ENCODE measurements at places on chromosomes 16 and 17. TPM values are rescaled to one million over a fixed set of nuclear protein-coding genes. Genes with fewer than 3 reads are reported as not detected.

COX11 gene
- total RNA-seq = 145 TPM

DNAI2 gene
- not detected for total RNA-seq

SKAP1 gene
- total RNA-seq = not detected

DNA sequence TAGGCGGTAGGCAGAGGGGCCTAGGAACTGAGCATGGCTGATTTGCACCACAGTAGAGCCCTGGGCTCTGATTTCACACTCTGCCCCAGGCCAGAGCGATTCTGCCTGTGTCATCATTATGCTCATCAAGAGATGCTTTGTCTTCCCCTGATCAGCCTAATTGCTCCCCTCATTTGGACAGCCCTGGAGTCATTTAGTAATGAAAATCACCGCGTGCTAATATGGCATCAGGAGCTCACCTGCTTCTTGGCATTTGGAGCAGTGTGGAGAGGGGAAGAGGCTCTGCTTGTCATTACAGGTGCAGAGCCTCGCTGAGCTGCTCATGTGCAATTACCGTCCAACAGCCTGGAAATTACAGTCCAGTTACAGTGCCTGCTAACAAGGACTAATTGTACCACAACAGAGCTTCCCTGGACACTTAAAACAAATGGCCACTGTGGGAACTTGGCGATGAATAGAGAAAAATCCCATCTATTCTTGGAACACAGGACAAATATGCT lies 157.1 kb upstream of the WSCD1 start:
- DNase-seq = no peak

- DNase-seq = no peak
Measured at GRCh38 chr16:27721531-27722181, 171.7 kb downstream of the KATNIP start.

PYCARD gene
- 81.8 TPM for total RNA-seq

GRCh38 chr17:5191541-5192417 lies at the start of gene ZNF594:
ZNF594 (minus strand) TSS chr17:5191868; CDS start chr17:5184256, 7,612 bp downstream.
- DNase-seq = peak; percentile 71

DNA sequence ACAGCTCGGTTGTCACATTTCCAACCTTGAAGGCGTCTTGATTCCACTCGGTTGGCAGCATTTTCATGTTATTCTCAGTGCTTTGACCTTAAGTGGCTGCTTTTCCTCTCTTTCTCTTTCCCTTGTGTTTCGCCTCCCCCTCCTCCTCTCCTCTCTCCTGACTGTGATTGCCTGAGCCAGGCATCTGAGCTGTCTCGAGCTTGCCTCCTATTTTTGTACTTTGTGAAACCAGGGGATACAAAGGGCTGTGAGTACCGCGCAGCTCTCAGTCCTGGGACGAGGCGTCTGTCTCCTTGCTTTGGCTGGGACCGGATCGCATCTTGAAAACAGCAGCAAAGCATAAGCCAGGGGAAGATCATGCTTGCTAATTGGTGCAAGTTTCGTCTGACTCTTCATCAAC lies 48.8 kb upstream of the SDK2 start:
- DNase-seq = no peak

GRCh38 chr17:57595947-57596695 lies 149.0 kb downstream of the CCDC182 start:
- DNase-seq = no peak

DNA sequence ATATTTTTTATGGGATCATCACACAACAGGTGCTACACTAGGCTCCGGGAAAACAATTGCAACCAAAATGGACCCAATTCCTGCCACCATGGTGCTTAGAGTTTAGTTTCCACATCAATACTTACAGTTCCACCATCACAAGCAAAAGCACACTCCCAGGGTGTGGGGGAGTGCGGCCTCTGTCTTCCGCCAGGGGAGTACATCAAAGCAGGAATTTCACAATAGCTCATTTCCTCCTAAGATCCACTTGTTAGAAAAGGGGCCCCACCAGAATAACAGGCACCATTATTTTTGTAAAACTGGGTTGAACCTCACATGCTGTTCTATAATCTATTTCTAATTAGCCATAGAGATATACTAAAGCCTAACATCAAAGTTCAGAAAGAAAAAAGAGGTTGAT lies 44.3 kb upstream of the PSMD7 start:
- DNase-seq = no peak

DNA sequence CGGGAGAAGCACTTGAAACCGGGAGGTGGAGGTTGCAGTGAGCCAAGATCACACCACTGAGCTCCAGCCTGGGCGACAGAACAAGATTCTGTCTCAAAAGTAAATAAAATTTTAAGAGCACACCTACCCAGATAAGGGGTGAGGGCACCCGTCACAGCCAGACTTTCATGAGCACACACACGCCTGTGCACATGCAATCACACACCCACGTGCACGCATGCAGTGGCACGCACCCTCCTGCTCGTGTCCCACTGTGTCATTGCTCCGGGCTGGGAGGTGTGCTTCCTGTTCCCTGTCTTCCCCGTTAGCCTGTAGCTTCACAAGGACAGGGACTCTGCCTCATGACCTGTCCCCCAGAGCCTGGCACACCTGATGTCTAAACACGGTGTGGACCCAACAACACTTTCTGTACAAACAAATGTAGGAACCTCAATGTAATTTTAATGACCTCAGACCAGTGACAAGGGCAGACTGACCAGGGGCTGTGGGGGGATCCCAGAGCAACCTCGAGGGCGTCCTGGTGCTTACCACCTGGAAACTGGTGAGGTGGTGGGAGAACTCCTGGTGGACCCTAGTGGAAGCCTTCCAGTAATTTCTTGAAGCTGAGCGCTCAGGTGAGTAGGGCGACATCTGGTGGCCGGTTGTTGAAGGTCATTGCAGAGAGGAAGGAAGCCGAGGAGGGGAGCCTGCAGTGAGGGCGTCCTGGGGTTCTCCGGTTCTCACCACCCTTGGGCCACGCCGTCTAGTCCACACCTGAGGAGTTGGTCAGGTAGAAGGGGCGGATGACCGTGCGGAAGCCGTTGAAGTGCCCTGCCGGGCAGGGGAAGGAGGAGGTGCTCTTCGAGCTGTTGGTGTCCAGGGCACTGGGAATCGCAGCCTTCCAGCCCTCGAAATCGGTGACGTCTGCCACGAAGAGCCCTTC lies 8.6 kb downstream of the LGALS3BP start:
- DNase-seq = peak; percentile 33

- DNase-seq = no peak
Measured at GRCh38 chr17:72422505-72423285, 301.9 kb downstream of the SOX9 start.

DNA sequence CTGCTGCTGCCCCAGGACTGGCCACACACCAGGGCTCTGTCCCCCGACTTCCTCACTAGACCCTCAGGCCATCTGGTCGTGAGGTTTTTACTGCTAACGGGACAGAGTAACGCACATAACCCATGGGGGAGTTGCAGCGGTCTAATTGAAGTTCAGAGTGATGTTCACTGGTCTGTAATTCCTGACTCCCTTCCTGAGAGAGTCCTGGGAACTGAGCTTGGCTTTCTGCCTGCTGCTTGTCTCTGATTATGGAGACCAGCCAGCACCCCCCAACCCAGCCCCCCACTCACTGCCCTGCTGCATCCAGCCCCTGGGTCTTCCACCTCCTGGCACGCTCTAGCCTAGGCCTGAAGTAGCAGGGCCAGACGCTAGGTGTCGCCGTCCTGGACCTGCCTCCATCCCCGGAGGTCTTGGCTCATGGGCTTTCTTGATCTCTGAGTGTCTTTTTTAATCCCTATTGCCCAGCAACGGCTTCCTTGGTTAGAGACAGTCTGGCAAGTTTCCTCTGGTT lies 192.9 kb downstream of the CCDC182 start:
- no peak for DNase-seq

DNA sequence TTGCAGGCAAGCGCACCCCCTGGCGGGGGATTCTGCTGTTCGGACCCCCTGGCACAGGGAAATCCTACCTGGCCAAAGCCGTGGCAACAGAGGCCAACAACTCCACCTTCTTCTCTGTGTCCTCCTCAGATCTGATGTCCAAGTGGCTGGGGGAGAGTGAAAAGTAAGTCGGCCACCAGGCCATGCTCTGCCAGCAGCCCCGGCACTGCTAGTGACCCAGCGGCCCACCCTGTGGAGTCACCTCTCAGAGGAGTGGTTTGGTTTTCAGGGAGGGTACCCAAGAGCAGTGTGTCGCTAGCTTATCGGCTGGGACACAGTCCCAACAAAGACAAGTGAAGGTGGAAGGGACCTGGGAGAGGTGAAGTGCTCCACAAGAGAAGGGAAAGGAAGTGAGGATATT lies 8.2 kb downstream of the VPS4A start:
- DNase-seq = no peak

DNA sequence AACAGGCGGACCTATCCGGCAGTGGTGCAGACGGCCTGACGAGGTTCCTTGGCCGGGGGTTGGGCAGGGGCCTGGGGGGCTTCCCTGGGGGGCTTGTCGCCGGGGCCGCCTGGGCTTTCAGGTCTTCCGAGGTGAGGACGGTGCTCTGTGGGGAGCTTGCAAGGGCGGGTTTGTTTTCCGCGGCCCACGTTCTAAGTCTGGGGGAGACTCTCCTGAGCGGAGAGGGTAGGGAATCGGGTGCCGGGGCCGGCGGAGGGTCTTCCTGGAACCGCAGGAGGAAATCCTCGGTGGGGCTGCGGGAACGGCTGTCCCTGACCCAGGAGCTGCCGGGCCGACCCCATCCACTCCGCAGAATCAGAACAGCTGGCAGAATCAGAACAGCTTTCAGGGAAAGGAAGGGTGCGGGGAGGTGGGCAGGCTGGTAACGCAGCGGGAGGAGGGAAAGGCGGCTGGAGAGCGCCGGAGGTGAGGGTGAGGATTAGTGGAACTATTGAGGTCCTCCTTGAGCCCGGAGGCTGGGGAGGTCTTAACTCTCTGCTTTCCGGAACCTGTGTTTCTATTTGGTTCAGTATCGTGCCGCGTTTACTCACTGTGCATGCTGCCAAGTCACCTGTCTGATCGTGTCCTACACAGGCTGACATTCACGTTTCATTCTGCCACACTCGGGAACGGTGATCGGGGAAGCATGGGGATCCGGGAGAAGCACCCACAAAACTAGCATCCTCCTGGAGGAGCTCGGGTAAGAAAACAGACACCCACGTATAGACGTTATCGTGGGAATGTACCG lies 28.9 kb downstream of the CPSF4L start:
- DNase-seq = no peak

- DNase-seq = no peak
Measured at GRCh38 chr16:57147381-57148221, 38.2 kb downstream of the PSME3IP1 start.

TMEM220 gene
- total RNA-seq = 1.8 TPM

GRCh38 chr16:23678430-23679273 lies at the start of gene PLK1:
PLK1 (plus strand) TSS chr16:23678889; CDS start chr16:23678933, 44 bp downstream.
- DNase-seq = peak; percentile 26

DNA sequence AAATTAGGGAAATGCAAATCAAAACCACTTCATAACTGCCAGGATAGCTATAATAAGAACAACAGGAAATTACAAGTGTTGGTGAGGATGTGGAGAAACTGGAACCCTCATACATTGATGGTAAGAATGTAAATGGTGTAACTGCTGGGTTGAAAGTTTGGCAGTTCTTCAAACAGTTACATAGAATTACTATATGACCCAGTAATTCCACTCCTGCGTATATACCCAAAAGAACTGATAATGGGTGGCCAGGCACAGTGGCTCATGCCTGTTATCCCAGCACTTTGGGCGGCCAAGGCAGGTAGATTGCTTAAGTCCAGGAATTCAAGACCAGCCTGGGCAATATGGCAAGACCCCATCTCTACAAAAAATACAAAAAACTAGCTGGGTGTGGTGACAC lies 4.5 kb upstream of the CMTM4 start:
- no peak for DNase-seq

- DNase-seq = no peak
Measured at GRCh38 chr17:52276381-52277008, 118.0 kb upstream of the CA10 start.

DNA sequence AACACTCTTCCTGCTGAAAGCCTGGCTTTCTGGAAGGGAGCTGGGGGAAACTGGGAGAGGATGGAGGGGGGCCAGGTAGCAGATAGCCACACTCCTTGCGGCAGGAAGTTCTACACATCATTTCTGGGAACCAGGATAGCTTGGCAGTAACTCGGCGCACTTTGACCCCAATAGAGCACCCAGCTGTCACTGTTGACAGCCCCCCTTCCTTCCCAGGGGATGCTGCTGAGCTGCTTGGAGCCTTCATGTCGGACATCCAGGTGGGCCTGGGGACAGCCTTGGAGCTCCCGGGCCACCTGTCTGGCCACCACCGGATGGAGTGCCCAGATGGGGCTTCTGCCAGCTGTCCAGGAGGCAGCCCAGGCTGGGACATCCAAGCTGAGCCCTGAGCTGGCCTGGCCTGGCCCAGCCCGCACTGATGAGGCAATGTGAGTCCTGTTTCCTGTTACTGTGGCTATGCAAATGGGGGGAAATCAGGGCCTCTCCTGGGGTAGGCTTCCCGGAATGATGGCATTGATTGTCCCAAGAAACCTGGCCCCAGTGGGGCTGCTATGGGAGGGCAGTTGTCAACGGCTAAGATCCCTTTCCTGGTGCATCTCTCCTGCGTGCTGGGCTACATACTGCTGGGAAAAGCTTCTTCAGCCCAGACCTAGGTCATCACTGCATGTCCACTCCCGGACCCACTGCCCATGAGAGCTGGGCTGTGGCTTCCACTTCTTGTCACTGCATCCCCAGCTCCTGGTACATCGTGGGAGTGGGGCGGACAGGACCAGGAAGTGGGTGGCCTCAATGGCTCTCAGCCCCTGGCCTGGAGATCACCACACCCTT lies 50.0 kb downstream of the SOCS1 start:
- no peak for DNase-seq

NEUROD2 gene
- not detected for total RNA-seq

DNA sequence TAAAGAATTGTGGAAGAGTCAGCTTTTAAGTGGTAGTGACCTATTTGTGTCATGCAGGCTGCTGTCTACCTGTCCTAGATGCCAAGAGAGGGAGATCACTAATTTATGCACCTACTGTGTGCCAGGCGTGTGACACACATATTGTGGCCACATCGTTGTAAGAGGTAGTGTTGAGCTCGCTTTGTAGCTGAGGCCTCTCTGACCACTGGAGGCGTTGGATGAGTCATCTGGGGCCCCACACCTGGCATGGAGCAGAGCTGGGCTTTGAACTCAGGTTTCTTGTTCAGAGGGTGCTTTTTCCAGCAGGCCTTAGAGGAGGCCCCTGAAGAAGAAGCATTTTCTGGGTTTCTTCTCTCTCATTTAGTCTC lies 52.3 kb upstream of the LGALS9 start:
- no peak for DNase-seq

LRRC37A gene
- 2.5 TPM for total RNA-seq

CDH1 gene
- under 0.01 TPM for total RNA-seq

- DNase-seq = no peak
Measured at GRCh38 chr17:5331506-5331905, 49.4 kb downstream of the RABEP1 start.

SULT1A4 gene
- total RNA-seq = 8.2 TPM

GRCh38 chr16:22375117-22375962 lies 921 bp upstream of the CDR2 start:
- DNase-seq = no peak

- DNase-seq = no peak
Measured at GRCh38 chr16:7037495-7037894, 295.1 kb upstream of the RBFOX1 start.

- DNase-seq = no peak
Measured at GRCh38 chr17:73396431-73397277, 84.9 kb upstream of the CDC42EP4 start.

Data from pulmonary artery endothelial cell (primary cell).